ENCODE measurements at places on chromosomes 12 and 14. TPM values are rescaled to one million over a fixed set of nuclear protein-coding genes. Genes with fewer than 3 reads are reported as not detected.

The PPFIA2 gene
- not detected for total RNA-seq

The PRIMA1 gene
- total RNA-seq: not detected

The RAB2B gene
- total RNA-seq: 25.9 TPM

The ESR2 gene
- total RNA-seq: 4.4 TPM

The TAS2R42 gene
- total RNA-seq: not detected

The KRT72 gene
- 0.20 TPM for total RNA-seq
